ENCODE measurements at places on chromosomes 12 and 14.
A peak's percentile ranks its signal among the peaks of the same experiment; 100 is the strongest.

DNA sequence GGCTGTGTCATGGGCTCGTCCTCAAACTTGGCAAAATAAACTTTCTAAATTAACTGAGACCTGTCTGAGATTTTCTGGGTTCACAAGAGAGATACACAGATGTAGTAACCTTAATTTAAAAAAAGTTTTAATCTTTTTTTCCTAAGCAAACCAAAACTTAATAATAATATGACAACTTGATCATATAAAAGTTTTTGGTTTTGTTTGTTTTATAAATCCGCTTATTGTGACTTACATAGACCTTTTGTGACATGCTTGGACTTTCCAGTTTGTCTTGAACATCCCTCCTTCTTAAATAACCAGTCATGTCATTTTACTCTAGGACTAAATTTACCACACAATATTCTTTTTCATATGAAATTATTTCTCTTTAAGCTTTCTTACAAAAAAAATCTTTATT is 8.5 kb downstream of the RDH12 start:
- DNase-seq, result no peak

- no peak for DNase-seq
These were observed 185.6 kb downstream of the TBX5 start for GRCh38 chr12:114220311-114220710.

DNA sequence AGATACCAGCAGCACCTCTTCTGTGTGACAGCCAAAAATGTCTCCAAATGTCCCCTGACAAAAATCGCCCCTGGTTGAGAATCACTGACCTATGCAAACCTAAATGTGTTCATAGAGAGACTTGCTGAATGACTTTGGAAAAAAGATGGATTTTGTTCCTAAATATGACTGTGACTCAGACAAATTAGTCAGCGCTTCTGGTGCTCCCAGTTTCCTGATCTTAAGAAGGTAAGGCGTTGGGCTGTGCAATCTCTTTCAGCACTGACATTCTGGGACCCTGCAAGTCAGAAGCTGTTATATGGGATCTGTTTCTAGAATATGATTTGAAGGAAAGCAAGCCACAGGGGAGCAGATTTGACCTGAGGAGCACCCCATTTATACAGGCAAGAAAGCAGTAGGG is 90.6 kb upstream of the PWP1 start:
- DNase-seq, result no peak

GRCh38 chr12:7154901-7155470 is 24.8 kb downstream of the CLSTN3 start:
- DNase-seq, result no peak

DNA sequence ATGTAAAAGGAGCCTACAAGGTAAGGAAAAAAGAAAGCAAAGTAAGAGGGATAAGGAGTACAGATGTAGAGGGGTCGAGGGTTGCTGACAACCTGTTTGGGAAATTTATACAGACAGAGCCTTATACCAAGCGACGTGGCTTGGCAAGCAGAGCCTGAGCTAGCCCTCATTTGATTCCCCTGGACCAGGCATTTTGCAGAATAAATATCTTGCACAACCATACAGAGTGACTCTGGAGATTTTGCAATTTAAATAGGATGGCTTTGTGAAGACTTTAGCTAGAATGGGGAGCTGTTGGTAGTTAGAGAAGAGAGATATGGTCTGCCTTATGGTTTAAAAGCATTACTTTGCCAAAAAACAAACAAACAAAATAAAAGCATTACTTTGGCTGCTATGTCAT is 11.1 kb upstream of the ANO6 start:
- DNase-seq, result no peak

- DNase-seq, result peak; percentile 21
These were observed 988 bp upstream of the TMEM263 start for GRCh38 chr12:106954462-106955376.

GRCh38 chr14:104658325-104658712 is 31.1 kb upstream of the INF2 start:
- no peak for DNase-seq

- DNase-seq, result no peak
These were observed 118.8 kb downstream of the FSCB start for GRCh38 chr14:44388306-44388705.

GRCh38 chr14:90397425-90398314 is 841 bp downstream of the CALM1 start:
- DNase-seq, result peak; percentile 50

DNA sequence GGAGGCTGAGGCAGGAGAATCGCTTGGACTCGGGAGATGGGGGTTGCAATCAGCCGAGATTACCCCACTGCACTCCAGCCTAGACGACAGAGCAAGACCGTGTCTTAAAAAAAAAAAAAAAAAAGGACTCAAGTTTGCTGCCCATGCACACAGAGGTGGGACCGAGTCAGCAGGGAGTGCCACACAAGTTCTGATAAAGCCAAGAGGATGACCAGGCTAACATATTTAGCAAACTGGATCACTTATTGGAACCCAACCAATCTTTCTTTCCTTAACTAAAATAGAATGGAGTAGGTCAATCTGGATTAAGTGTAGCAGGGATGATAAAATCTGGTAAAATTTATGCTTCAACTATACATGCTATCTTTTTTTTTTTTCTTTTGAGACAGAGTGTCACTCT is 190.4 kb upstream of the FOXN3 start:
- no peak for DNase-seq

- no peak for DNase-seq
These were observed 16.7 kb downstream of the CHGA start for GRCh38 chr14:92939699-92940098.

DNA sequence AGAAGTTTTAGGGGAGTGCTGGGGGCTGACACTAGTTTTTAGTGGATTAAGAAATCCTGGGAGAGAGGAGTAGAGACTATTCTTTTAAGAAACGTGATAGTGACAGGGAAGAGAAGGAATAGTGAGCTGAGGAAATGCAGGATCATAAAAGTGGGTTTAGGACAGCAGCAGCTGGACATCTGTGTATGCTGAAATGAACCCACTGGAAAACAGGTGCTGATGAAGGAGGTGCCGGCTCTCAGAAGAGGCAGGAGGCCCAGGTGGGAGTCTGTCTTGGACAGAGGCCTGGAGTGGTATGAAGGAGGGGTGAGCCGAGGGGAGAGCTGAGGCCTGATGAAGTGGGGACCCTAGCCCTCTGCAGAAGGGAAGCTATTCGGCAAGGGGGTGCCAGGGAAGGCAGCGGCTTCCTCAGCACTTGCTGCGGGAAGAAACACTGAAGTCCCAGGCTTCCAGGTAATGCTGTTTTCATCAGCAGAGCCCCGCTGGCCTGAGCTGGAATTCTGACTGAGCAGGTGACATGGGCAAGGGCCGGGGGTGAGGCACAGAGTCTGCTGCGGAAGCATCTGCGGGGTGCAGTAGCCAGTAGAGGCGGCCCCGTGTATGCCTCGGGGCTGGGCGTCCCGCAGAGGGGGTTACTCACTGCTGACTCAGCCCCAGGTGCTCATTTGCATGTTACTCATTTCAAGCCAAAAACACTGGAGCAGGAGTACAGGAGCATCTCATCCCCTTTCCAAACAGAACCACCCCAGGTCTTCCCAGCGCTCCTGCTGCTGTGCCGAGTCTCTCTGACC is 89.7 kb downstream of the TMCC3 start:
- no peak for DNase-seq

DNA sequence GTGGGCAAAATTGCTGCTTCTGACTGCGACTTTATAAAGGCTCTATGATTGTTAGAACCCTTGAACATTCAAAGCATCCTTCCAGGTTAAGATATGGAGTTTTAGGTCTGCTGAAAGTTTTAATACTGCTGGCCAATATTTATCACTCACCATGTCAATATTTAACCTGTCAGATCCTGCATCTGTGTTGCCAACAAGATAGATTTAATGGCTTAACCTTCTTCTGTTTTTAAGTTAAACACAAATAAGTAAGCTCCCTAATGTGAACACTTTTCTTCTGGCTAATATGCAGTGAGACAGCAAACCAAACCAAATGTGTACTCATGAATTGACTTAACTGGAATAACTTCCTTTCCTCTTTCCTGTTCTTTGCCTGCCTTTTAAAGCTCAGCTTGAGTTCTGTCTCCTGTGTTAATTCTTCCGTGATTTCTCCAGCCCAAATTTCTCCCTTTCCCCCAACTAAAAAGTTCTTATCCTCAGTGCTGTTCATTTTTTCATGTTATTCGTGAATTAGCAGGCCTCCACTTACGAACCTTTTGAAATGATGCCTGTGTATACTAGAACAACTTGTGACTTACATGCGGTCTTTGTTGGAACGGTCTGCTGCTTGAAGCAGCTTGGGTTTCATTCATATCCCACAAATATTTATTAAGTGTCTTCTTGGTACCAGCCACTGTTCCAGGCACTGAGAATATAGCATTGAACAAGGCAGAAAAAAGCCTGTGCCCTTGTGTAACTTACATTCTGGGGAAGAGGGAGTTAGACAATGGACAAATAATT is 9.1 kb downstream of the FBXW8 start:
- no peak for DNase-seq

GRCh38 chr12:70581208-70581607 is 56.0 kb downstream of the PTPRB start:
- no peak for DNase-seq

GRCh38 chr12:64160711-64161060 is 61.4 kb downstream of the KICS2 start:
- DNase-seq, result no peak

- no peak for DNase-seq
These were observed 11.9 kb downstream of the RARG start for GRCh38 chr12:53219956-53220693.

- DNase-seq, result peak; percentile 31
These were observed 667.2 kb downstream of the DIO2 start for GRCh38 chr14:79543967-79544697.

DNA sequence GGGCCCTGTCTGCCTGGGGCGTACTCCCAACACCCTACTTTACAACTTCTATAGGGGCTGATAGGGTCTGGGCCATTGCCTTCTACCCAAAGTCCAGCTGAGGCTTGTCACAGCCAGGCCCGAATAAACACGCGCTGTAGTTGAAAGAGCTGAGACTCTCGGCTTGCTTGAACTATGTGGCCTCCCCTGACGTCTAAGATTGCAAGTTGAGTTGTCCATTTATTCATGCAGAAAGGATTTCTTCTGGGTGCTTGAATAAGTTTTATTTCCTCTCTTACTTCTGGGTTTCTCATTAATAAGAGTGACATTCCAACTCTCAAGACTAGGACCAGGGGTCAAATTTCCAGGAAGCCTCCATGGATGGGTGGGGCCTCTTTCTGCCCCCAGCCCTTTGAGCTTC is 74.4 kb upstream of the VRK1 start:
- DNase-seq, result no peak

GRCh38 chr12:89977405-89978085 is 268.9 kb upstream of the ATP2B1 start:
- DNase-seq, result no peak

- DNase-seq, result no peak
These were observed 41.7 kb upstream of the PRIMA1 start for GRCh38 chr14:93829839-93830481.

DNA sequence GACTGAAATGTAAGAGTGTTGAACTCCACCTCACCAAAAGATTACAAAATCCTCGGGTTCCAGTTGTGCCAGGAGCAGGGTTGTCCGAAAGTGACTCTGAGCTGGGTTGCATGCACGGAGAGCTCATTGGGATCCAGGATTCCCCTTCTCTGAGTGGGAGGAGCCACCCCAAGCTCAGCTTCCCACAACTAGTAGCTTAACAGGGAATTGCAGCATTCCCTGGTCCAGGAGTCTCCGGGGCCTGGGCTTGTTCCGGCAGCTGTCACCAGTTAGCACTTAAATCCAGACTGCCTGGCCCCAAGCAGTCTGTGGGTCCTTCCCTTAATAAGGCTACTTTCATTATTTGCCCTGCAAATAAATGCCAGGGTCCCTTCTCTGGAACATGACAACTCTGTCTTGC is 50.1 kb downstream of the CD9 start:
- DNase-seq, result no peak

GRCh38 chr14:73058922-73059673 is 764 bp downstream of the RBM25 start:
- peak; percentile 19 for DNase-seq

GRCh38 chr12:75816897-75817296 is 214.7 kb downstream of the PHLDA1 start:
- DNase-seq, result no peak

- no peak for DNase-seq
These were observed 113.3 kb downstream of the ADGRD1 start for GRCh38 chr12:131066886-131067490.
